Activated CD8-positive, alpha-beta T cell treated with anti-CD3 and anti-CD28 coated beads for 36 hours (primary cell): ENCODE measurements at places on chromosomes 3 and 15.

- DNase-seq, result peak; percentile 68
Measured at GRCh38 chr3:187025656-187026316, 95.5 kb downstream of the ST6GAL1 start.

- DNase-seq, result no peak
Measured at GRCh38 chr3:84946240-84946639, 12.5 kb upstream of the CADM2 start.

GRCh38 chr3:143103652-143104051 is 15.9 kb upstream of the CHST2 start:
- DNase-seq, result peak; percentile 33

DNA sequence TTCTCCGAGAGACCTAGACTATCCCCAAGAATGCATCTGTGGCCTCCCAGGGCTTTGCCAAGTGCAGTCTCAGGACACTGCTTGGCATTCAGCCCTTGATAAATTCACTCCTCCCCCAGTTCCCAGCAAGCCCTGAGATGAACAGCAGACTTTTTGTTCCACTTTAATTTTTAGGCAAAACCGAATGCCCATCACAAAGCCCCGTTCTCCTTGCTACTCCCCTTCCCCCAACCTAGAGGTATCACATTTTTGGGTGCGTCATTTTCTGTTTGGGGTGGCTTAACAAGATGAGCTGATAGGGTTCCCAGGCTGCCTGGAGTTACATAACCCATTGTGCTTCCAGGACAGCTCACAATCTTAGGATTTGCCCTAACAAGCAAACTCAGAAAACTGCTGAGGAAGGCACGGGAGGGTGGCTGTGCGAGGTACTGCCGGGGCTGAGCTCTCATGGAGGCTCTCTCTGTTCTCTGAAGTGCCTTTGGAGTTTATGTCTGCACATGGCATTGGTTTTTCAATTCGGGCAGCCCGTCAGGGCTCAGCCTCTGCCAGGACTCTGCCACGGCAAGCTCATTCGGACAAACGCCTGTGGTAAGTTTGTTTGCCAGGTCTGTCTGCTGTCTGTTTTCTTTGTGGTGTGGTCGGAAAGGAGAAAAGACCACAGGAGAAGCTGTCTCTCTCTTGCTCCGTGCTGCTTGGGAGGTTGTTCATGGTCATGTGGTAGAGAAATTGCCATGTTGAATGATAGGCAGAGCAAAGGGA is at the start of gene TRAK1:
TSS of gene TRAK1 (plus strand) at position 385 of the 759 bp plus-strand sequence. CDS start at position 498, 113 bp downstream.
- DNase-seq, result no peak

- DNase-seq, result no peak
Measured at GRCh38 chr15:61780278-61780980, 279.8 kb downstream of the VPS13C start.

GRCh38 chr3:189834462-189834861 is 203.3 kb downstream of the TP63 start:
- DNase-seq, result no peak
